ENCODE measurements at places on chromosomes 2 and 18. TPM values are rescaled to one million over a fixed set of nuclear protein-coding genes. Genes with fewer than 3 reads are reported as not detected.

- no peak for DNase-seq
These were observed 63.1 kb upstream of the LYPD1 start for GRCh38 chr2:132733094-132733493.

GRCh38 chr18:38350141-38350540, 784.5 kb upstream of the CELF4 start:
- no peak for DNase-seq

DNA sequence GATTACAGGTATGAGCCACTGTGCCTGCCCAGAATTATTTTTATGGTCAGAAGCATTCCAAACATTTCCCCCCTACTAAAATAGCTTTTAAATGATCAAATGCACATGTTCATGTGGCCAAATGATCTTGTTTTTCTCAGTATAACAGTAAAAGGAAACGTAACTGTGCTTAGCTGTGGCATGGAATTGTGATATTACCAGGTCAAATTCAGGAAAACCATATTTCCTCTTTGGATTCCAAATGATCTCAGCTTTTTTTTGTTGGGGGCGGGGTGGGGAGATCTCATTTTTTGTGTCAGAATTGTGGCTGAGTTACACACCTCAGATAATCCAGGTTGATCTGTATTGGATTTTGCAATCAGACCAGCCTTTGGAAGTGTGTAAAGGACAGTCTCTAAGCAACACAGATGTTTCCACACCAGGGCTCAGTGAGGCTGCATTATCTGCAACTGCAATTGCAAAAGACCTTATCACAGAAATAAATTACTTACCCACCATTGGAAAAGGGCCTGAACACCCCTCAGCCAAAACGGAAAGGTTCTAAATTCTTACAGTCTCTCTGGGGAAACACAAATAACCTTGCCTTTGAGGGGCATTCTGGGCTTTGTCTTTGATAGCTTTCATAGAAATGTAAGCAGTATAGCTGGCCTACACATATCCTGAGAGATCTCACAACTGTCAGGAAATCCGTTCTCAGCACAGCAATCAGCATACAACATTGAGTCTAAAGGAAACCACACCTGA, 8.4 kb downstream of the CASP10 start:
- DNase-seq = no peak

DNA sequence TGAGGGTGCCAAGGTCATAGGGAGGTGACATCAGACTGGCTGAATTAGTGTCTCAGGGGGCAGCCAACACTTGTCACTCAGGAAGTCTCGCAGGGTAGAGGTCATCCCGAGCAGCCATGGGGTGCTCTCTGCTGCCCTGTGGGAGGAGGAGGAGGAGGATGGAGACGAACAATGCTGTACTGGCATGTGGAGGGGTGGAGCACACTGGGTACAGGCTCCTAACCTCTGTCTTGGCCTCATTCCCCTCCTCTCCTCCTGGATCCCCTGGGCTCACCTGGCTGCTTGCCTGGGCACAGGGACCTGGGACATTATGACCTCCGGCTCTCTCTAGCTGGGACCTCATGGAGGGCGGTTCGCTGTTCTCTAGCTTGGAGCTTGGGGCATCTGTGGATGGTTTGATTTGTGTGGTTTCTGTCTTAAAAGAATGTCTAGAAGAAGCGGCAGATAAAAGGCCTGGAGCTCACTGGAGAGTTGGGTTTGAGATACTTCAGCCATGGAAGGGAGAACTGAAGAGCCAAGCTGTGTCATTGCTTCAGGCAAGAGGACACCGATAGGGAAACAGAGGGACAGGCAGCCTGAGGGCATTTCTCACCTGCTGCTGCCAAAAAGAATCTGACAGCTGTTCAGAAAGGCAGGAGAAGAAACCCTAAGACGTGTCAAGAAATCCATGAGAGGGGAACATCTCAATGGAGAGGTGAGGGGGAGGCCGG, 133.1 kb downstream of the SEPTIN10 start:
- no peak for DNase-seq

- DNase-seq = no peak
These were observed 263.4 kb downstream of the PTPRM start for GRCh38 chr18:7830468-7830867.

Gene ERBB4
- total RNA-seq = 0.38 TPM

Gene C1QL2
- 0.23 TPM for total RNA-seq

Gene NDUFB3
- 40.8 TPM for total RNA-seq

Gene LYG2
- not detected for total RNA-seq

Gene REG3G
- total RNA-seq = 1.5 TPM
